ENCODE measurements at places on chromosomes 13 and 19.

GRCh38 chr19:9917321-9917720 is 19.0 kb downstream of the OLFM2 start:
- peak; percentile 21 for DNase-seq

- no peak for DNase-seq
Observed at GRCh38 chr13:48235341-48236135, 2.5 kb downstream of the ITM2B start.

GRCh38 chr13:22428188-22428828 is 752.5 kb upstream of the SGCG start:
- DNase-seq, result no peak

- DNase-seq, result no peak
Observed at GRCh38 chr19:16677055-16677454, 16.1 kb downstream of the TMEM38A start.

GRCh38 chr19:35000647-35001501 is 751 bp downstream of the GRAMD1A start:
- peak; percentile 35 for DNase-seq

DNA sequence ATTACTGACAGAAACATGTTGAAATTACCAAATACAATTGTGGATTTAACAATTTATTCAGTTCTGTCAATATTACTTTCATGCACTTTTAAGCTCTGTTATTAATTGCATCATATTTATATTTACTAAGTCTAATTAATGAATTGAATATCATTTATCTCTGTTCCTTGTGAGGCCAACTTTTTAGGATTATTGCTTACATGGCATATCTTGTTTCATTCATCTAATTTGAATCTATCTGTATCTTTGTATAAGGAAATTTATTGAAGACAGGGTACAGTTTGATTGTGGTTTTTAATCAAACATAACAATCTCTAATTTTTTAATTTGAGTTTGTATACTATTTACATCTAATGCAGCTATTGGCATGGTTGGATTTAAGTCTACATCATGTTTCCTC is 249.9 kb upstream of the GPC6 start:
- DNase-seq, result no peak

DNA sequence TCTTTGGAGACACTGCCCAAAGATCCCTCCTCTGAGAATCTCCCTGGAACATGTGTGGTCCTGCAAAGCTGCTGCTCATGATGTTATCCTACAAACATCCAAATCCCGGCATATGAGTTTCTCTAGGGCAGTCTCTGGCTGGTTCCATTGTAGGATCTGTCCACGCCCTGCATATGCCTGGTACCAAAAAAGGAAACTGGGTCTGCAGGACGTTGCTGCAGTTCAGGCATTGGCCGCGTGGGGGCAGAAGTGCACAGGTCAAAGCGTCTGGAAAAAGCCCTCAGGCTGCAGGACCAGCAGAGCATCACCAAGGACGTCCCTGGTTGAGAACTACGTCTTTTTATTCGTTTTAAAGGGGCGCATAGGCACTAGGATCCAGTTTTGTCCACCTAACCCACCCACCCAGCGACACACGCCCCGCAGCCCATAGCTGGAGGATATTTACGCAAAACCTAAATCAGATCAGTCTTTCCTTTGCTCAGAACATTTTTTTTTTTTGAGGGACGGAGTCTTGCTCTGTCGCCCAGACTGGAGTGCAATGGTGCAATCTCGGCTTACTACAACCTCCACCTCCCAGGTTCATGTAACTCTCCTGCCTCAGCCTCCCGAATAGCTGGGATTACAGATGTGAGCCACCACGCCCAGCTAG is 12.9 kb upstream of the ZNF564 start:
- peak; percentile 35 for DNase-seq

DNA sequence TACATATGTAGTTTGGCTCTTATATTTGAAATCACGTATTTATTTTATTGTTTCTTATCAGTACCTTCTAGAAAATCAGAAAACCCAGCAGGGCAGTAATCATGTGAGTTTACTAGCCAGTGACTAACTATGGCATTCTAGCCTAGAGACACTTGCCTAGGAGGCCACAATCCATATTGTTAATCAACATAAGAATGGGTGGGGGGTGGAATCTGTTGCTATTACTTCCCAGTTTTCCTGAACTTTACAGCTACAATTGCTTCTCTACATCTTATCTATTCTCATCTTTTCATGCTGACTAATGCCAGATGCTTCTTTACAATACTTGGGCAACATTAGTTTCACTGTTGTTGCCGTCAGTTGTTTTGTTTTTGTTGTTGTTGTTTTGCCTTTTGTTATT is 18.7 kb upstream of the ATXN8OS start:
- no peak for DNase-seq

DNA sequence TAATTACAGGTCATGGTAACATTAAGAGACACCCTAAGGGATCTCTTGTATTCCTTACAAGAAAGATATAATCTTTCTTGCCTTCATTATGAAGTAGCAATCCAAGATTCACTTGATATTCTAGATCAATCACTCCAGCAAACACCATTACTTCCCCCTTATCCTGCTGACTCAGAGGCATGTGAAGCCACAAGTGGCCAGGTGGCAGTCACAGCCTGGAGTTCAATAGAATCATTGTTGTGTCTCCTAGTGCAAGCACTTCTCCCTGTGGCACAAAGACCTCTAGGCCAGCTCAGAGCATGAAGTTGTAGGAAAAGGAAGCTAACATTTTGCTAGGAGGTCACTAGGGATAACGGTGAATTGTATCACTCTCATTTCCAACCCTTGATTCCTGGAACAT is 864.3 kb upstream of the ATXN8OS start:
- no peak for DNase-seq

DNA sequence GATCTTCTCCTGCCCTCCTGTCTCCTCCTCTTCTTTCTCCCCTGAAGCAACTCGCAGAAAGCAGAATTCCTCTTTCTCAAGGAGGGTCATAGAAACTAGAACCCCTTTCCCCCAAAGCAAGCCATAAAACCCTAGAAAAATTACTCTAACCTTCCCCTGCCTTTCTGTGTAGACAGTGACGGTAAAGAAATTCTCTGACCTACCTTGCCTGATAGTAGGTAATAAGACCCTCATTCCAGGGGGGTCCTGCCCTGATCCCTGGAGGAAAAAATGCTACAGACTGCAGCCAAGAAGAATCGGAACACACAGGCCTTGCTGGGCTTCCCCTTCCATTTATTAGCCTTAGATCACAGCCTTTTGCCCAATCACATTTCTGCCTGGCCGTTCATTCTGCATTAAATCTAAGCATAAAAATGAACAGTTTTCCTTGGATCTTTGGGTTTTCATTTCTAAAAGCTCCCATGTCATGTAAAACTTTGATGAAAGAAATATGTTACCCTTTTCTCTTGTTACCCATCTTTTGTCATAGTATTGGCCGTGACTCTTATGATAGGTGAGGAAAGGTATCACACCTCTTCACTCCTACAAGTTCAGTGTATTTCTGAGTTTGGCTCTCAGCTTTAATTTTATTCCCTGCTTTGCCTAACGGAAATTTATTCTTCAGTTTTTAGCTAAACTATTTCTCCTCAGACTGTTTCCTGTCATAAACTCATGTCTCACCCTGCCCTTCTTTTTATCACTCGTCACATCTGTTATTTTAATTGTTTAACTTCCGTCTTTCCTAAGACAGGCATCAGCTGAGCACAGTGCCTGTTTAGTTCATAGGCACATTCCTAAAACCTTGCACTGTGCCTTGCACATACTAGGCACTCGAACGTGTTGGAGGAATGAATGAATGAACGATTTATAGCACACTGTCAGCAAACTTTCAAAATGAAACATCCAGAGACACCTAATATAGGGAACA is 20.4 kb upstream of the CPB2 start:
- no peak for DNase-seq

DNA sequence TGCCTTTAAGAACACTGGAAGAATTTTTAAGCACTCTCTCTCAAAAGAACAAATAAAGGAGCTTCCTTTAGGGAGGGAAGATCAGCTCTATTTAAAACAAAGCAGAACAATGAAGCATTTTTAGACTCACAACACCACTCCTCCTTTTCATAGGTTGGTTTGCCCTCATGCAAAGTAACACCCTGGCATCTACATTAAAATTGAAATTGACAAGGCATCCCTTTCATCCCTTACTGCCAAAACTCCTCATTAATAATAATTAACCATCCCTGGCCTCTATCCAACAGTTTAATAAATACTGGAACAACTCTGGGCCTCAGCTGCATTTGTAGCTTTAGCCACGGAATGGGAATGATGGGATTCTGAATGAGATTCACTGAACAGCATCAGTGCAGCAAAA is 929.1 kb downstream of the PCDH9 start:
- DNase-seq, result no peak

GRCh38 chr19:49436381-49437017 is 4.8 kb downstream of the SLC17A7 start:
- no peak for DNase-seq

DNA sequence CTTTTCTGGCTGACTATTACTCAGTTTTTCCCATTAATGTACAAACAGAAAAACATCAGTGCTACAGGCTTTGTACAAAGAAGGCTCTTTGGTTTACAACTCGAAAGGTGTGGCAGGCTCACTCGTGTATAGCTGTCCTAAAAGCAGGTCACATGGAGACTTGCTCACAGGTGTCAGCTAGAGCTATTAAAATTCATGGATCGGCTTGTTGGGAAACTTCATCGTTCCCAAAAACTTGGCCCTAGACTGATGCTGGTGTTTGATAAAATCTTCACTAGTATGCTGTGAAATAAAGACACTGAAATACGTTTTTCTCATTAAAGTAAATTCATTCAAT is 64.9 kb downstream of the MBNL2 start:
- DNase-seq, result no peak

DNA sequence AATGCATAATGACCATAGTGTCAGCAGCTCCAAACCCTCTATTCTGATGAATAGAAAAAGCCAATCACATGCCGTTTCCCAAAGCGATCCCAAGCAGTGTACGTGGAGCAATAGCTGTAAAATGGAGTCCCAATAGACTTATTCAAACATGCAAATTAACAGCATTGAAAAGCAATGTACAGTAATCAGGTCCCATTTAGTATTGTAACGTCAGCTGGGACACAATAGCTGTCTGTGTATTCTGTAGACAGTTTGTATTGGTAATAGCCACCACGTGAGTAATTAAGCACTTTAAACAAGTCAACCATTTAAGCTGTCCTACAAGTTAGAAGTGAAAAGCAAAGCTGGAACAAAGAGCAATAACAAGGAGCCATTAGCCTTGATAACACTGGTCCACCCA is 698.2 kb downstream of the PCDH17 start:
- no peak for DNase-seq

- DNase-seq, result no peak
Observed at GRCh38 chr13:110652764-110653163, 37.4 kb downstream of the NAXD start.

DNA sequence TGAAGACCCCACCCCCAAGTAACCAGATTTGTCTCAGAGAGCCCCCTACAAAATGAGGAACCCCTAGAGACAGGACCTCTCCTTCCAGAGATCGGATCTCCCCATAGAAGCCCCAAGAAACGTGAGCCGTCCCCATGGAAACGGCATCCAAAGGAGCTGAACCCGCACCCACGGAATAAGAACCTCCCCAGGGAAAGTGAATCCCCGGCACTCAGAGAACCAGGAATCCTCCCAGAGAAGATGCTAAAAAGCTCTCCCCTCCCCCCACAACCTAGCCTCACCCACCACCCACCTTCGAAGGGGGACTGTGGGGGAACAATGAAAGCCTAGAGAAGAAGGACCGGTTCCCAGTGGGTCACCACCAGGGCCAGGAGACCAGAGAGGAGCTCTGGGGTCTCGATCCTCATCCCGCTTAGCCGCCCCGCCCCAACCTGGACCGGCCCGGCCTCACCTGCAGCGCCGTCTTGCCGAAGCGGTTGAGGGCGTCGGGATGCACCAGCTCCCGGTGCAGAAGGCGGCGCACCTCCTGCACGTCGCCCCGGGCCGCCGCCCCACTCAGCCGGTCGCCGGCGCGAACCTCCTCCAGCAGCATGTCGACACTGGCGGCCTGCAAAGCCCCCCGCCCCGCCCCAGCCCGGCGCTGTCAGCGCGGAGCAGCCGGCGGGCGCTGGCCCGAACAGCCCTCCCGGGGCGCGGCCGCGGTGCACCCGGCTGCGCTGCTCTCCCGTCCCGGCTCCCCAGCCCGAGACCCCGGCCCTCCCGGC is 535 bp downstream of the CDKN2D start:
- DNase-seq, result peak; percentile 18

DNA sequence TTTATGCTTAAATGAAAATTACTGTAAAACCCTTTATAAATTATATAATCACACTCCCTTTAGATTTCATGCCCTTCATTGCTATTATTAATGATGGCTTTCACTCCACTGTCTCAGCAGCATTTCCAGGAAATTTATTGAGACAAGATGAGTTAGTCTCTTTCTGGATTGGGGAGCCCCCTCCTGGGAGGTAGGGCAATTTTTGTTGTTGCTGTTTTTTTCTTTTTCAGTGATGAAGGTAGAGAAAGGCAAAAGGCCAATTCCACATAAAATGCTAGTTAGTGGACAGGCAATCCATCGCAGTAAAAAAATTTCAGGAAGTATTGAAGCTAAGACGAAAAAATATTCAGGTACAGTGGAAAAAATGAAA is 80.2 kb downstream of the TEX26 start:
- DNase-seq, result no peak

DNA sequence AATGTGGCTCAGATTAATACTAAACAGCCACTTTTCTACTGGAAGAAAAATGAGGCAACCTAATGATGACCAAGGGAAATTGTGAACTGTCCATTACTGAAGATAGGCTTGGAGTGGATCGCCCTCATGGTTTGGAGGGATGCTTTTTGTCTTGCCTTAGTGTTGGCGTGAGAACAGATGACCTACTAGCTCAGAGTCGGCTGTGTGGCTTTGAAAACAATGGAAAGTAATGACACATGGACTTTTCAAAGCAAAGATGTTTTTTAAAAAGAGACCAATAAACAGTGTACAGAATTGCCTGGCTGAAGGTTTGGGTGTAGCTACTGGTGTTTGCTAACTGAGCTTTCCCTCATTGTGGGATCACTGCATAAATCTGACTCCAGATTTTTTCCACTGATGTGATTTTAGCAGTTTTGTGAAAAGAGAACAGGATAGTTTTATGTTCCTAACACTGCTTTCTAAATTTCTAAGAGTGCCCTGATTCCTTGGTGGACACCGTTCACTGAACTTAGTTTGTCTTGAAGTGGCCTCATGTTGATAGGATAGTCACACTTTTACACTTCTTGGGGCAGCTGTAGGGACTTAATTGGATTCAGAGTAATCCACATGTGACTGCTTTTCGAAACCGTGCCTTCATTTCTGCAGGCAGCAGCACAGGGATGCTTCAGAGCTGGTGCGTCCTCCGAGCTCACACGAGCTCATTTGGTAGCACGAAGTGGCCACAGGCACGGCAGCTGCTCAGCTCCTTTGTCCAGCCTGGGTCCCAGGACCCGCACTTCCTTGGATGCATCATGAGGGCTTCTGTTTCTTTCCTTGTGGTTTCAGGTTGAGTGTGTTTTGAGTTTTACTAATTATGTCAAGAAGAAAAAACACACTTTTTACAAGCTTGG is 4.3 kb downstream of the CEBPG start:
- no peak for DNase-seq

All from NCI-H2171 (cell line).